ENCODE measurements at places on chromosomes 5 and 9.

DNA sequence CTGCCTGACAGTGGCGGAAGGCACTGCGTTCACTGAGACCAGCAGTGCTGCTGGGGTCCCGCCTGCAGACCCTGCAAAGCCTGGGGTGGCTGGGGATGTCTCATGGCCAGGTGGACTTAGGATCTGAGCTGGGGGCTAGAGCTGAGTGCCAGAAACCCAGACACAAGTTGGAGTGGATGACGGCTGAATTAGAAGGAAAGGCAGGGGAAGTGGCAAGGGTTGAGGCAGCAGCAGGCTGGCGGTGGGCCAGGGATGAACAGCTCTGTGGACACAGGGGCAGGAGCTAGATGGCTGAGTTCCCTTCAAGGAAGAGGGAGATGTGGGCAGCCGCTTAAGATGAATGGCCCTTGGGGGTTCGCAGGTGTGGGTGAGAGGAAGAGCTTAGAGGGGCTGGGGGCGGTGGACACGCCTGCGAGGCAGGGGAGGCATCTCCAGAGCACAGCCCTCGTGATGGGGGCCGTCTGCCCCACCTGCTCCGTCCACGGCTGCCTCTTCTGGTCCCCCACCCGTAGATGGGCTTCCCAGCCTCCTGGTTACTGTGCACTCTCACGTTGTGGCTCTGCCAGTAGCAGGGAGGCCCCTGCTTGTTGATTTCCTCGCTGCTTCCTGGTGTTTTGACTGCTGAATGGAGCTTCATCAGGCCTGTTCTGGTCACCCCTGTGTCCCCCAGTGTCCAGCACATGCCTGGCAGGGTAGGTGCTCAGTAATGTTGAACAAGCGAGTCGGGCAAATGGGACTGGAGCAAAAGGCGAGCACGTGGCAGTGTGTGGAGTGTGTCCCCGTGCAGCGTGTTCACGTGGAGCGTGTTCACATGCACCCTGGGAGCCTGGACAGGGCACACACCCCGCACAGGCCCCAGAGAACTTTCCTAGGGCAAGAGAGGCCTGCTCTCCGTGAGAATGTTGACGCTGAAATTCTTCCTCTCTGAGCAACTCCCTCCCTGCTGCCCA lies 168.2 kb downstream of the CACNA1B start:
- no peak for DNase-seq

GRCh38 chr5:147830035-147830434 lies 1.4 kb downstream of the SPINK1 start:
- no peak for DNase-seq

GRCh38 chr5:106014262-106014661 lies 1656.5 kb downstream of the EFNA5 start:
- no peak for DNase-seq

DNA sequence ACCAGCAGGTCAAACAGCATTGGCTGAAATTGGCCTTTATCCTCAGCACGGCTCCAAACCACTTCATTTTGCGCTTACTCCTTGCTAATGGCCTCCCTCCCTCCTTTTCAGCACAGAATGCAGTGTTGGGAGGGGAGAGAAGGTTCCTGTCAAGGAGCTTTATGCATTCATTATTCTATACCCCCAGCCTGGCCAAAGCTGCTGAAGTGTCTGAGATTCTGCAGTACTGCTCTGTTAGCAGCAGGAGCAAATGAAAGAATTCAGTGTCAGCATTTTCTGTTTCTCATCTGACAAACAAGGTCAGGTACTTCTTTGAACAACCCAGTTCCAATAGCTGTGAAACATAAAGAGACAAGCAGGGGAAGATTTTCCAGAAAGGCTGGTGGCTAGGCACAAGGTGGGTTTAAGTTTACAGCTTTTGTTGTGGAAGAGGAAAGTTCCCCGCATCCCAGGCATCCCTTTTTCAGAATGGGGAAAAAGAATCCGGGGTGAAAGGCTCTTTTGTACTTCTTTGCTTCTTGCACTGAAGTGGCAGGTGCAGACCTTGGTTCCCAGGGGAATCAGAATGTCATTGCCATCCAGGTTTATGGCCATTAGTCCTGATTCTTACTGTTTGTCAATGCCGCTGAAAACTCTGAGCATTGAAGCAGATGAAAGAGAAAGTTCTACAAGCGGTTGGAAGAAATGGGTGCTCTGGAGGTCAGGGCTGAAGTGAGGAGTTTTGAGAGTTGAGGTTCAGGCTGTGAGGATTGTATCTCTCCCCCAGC lies 109.3 kb upstream of the APC start:
- no peak for DNase-seq

DNA sequence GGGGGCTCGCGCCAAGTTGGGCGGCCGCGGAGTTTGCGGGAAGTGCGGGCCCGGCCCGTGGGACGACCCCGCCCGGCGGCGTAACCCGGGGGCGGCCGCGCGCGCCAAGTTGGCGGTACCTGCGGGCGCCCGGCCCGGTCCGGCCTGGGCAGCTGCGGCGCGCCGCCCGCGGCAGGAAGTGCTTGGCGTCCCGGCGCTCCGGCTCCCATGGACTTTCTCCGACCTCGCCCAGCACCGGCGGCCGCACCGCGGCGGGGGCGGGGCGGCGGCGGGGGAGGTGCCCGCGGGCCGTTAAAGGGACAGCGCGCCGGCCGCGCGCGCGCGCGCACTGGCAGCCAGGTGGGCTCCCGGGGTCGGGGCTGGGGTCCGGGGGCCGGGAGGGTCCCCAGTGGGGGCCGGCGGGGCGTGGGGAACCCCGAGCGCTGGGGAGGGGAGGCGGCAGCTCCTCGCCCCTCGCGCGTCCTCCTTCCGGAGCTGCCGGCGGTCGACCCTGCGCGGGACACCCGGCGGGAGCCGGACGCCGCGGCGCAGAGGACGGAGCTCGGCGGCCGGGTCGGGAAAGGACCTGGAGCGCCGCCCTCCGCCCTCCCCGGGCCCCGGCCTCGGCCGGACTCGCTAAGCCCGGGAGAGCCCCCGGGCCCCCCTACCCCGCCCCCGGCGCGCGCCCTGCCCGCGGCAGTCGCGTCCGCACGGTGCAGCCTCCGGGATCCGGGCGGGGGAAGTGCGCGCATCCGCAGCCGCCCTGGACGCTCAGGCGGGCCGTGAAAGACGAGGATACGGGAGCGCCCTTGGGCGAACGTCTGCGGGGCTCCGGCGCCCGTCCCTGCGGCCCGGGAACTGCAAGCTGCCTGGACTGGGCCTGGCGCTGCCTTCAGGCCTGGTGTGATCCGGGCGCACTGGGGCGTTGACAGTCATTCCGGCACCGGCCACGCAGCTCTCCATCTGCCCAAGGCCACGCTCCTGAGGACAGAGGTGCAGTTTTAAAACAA lies at the start of gene NACC2:
TSS of gene NACC2 (minus strand) at position 220 of the 989 bp plus-strand sequence. CDS start 44,768 bp downstream, outside the sequence.
- no peak for DNase-seq

- DNase-seq, result no peak
These were observed 296.1 kb downstream of the TAF11L14 start for GRCh38 chr5:17930346-17930745.

- DNase-seq, result no peak
These were observed 4.4 kb downstream of the LRRC8A start for GRCh38 chr9:128886211-128886891.

DNA sequence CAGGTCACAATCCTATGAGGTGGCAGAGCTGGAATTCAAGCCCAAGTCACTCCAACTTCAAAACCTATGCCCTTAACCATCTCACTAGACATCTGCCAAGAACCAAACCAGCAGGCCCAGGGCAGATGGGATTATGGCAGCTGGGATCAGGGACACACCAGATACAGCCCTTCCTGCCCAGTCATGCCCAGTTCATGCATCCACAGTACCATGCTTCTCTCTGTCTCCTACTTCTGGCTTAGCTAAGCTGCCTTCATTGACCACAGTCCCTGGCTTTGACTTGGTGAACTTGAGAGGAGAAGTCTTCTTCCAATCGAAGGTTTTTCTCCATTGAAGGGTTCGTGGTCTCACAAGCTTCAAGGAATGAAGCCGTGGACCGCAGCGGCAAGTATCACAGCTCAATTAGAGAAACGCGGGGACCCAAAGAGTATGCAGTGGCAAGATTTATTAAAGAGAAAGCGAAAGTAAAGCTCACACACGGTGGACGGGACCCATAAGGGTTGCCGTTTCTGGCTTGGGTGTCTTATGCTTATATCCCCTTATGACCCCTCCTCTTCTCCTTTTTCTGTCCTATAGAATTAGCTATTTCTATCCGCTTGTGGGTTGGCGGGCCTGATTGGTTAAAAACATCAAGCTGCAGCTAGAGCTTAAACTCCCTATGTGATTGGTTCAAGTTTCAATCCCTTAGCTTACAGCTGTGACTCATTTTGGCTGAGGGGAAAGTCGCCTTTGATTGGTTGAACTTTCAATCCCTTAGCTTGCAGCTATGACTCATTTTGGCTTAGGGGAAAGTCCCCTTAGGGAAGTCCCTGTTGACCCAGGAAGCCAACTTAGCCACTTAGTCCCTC lies 101.2 kb downstream of the TRIM36 start:
- DNase-seq, result no peak

- no peak for DNase-seq
These were observed 252.9 kb downstream of the PAPPA start for GRCh38 chr9:116406469-116406868.

DNA sequence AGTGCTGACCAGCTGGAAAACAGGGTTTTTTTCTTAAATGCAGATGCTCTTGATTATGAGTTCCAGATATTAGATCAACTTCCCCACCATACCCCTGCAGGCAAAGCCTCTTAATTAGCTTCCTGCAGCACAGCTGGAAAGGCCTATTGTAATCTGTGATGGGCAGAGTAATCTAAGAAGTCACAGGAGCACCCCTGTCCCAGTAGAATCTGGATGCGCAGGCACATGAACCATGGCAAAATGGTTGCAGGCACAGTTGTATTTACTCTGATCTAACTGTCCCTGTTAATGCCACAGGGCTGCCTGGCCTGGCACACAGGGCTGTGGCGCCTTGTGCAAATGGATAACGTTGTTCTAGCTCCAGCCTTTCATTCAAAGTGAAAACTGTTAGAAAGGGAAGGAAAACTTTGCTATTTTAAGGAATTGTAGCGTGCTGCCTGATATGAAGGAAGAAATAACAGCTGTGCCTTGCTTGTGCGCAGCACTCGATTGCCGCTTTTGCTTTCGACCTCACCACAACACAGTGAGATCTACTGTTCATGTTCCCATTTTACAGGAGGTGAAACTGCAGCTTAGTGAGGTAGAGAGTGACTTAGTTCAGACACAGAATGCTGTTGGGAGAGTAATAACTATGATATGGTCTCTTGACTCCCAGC lies 2.3 kb downstream of the TGFBI start:
- DNase-seq, result no peak

DNA sequence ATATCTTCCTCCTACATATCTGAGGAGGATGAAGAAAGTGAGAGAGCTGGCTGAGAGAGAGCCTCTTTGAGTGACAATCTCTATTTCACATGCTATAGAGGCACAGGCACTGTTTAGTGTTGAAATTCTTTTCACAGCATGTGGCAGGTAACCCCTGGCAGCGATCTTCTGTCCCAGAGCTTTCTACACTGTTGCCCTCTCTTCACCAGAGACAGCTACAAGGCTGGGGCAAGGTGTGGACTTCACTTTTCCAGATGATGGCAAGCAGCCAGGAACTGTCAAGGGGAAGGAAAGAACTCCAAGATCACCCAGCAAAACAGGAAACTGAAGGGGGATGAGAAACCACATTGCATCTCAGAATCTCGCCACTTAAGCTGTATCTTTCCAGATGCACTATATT lies 205.2 kb downstream of the CAAP1 start:
- DNase-seq, result no peak

DNA sequence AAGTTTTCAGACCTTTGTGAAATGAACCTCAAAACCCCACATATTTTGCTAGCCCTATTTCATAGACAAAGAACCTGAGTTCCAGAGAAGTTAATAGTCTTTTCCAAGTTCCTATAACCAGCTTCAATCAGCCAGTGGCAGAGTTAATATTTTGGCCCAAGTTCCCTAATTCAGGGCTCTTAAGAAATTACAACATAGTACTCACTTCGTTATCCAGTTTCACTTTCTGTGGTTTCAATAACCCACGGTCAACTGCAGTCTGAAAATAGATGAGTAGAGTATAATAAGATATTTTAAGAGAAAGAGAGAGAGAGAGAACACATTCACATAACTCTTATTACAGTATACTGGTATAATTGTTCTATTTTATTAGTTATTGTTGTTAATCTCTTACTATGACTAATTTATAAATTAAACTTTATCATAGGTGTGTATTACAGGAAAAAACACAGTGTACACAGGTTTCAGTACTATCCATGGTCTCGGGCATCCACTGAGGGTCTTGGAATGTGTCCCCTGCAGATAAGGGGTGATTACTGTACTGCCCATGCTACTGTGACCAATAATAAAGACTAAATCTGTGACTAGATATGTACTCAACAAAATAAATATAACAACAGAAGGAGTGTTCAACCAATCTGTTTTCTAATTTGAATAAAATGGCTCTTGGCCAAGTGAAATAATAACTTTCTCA lies 9.3 kb upstream of the MYOT start:
- no peak for DNase-seq

- no peak for DNase-seq
These were observed 70.7 kb downstream of the SUSD1 start for GRCh38 chr9:112104401-112104800.

GRCh38 chr5:62588668-62589067 lies 10.0 kb downstream of the LRRC70 start:
- DNase-seq, result no peak

DNA sequence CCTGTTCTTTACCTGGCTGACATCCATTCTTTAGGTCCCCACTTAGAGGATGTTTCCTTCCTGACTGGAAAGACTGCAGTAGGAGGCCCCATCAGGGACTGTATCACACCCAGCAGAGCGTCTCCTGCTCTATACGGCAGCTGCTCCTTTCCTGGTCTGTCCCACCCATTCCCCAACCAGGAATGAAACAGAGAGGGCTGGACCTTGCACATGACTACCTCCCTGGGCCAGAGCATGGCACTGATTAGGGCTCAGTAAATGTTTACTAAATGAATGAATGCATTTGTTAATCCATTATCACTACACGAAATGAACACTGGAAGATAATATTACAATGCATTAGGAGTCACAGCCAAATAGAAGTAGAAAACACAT lies 76.4 kb downstream of the ABCA1 start:
- no peak for DNase-seq

GRCh38 chr5:16656561-16657191 lies 39.9 kb upstream of the RETREG1 start:
- peak; percentile 17 for DNase-seq

DNA sequence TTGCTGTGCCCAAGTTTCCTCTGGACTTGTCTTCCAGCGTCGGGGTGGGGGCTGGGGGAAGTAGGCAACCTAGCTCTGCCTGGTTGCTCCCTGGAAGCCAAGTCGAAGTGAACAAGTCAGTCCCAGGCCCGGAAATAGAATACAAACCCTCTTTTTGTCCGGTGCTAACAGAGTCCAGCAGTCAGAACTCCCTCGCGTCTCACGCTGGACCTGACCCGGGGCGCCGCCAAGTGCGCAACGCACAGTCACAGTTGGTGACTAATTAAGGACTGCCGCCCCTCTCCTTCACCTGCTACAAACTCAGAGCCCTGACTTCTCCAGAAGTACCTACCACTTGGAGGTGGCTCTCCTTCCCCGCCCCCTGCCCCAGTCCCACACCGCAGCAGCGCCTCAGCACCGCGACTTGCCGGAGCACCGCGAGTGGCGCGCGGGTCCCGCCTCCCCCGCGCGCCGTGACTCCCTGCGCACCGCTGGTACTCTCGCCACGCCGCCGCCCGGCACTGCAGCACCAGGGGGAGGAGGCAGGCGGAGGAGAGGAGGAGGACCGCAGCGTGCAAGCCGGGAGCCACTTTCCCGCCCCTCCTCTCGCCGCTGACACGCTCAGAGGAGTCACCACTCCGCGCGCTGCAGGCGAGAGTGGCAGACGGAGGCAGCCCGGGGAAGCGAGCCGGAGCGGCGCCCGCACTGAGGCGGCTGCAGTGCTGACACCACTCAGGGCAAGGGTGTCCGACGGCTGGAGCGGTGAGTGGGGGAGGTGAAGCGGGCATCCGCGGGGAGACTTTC lies at the start of gene SV2C:
TSS of gene SV2C (plus strand) at position 612 of the 783 bp plus-strand sequence. CDS start 48,368 bp downstream, outside the sequence.
- DNase-seq, result no peak

GRCh38 chr9:95962936-95963335 lies 87.4 kb downstream of the ERCC6L2 start:
- DNase-seq, result no peak

Data from AG09309 (cell line).